Dorsolateral prefrontal cortex (tissue), 122 donors: ENCODE measurements at places on chromosomes 4 and X.

DNA sequence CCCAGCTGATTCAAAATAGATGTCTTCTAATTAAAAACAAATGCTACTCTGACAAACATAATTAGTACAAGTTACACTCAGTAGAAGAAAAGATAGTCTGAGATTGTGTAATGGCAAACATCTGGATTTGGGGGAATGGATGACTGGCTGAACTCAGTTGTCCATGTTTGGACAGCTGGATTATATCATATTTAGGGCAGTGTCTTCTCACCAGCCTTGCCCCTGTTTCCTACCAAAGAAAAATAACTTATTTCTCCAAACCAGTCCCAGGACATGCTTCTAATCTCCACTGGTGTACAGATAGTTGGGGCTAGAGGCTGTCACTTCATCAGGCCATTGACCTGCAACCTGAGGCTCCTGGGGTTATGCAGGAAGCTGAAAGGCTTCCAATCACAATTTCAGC lies 237.3 kb downstream of the USP46 start:
- DNase-seq: no peak

DNA sequence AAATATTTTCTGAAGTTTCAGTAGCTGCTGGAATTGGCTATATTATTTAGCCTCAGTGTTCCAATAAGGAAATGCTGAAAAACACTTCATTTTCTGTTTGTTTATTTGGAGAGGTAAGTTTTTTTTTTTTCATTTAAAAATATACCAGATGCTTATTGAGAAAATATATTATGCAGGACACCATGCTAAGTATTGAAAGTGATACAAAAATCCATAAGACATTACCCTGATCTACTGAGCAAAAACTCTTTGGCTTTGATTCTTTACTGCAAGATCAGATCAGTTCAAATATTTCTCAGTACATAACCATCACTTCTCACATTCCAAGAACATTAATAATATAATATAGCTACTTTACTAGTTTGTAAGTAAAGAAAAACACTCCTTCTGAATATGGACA lies 123.4 kb upstream of the PACRGL start:
- DNase-seq: no peak

DNA sequence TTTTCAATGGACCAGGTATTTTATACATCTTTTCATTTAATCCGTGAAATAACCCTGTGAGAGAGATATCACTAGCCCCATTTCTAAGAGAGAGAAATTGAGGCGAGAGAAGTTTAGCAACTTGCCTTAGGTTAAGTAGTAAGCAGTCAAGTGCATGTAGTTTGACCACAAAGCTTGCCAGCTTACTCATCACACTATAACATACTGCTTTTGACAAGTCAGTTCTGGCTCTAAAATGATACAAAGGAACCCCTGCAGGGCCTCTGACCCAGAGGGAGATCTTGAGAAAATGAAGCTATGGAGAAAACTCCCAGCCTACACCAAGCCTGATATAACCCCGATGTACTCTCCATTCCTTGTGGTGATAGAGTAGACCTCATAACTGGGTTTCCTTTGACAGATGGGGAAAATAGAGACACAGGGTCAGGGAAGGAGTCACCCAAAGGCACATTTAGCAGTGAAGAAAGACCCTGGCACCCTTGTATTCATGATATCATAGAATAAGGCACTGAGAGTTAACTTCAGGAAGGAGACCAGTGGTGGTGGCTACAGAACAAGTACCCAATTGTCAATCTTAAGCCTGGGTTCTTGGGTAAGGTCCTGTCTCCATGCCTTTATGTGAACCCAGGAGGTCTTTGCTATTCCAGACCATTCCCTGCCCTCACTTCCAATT lies 60.2 kb upstream of the MSN start:
- no peak for DNase-seq

- no peak for DNase-seq
These were observed 27.7 kb upstream of the FREM3 start for GRCh38 chr4:143728166-143728565.

DNA sequence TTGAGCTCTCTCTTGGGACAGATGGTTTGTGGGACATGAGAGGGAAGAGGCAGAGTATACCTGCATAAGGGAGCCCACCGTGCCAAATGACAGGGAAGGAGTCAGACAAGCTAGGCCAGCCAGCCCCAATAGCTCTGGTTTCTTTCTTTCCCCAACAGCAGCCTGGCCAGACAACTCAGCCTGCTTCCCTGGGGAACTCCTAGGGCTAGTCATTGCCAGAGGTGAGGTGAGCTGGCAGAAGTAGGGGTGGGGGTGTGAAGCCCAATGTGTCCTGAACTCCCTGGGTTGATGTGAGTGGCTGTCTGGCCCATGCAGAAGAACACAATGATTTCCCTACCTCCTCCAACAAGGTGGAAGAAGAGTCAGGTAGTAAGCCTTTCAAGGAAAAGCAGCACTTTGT lies 135.5 kb downstream of the AMMECR1 start:
- no peak for DNase-seq

DNA sequence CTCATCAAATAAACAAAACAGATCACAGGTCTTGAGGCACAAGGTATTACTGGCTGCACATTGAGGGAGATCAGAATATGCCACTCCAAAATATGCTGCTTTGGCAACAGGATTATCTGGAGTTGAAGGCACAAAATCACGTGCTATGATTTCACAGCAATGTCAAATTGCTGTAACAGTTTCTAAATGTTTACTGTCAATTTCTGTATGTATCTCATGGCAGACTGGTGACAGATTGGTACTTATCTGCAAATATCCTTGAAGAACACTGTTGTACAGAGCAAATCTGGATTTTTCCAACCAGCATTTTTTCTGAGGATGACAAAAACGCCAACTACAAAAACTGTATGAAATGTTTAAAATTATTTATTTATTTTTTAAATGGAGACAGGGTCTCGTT lies 26.7 kb downstream of the GPR82 start:
- no peak for DNase-seq

DNA sequence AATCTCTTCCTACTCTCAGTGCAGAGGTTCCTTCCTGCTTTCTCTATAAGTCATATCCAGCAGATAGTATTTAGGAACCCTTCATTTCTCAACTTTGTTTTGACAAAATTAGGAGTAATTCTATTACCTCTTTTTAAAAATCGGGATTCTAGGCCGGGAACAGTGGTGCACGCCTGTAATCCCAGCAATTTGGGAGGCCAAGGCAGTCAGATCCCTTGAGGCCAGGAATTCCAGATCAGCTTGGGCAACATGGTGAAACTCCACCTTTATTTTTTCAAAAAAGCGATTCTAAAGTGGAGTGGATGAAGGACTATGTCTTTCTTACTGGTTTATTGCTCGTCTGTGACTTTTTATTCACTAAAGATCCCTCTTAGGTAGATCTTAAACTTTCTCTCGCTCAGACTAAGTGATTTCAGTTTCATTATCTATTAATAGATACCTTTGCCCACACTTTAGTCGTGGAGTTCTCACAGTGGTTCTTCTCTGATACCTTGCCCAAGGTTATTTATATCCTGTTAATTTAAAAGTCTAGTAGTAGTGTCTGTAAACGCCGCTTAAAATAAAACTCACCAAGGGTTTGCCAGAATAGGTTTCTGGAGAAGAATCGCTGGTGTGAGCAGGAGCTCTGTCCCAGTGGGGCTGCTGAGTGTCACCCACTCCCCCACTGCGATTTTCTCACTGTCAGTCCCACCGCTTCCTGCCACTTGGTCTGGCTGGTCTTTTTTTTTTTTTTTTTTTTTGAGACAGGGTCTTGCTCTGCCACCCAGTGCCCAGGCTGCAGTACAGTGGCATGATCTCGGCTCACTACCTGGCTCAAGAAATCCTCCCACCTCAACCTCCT lies 27.0 kb upstream of the TMEM131L start:
- DNase-seq: no peak
